ENCODE measurements at places on chromosomes 7 and 10. TPM values are rescaled to one million over a fixed set of nuclear protein-coding genes. Genes with fewer than 3 reads are reported as not detected.

Gene TSPAN12
- polyA plus RNA-seq = 4.2 TPM

Gene ZNF488
- polyA plus RNA-seq = 0.42 TPM

Gene AFAP1L2
- 19.5 TPM for polyA plus RNA-seq

Gene SAP25
- 4.0 TPM for polyA plus RNA-seq

Gene RTKN2
- 0.52 TPM for polyA plus RNA-seq

Gene PIK3AP1
- 2.5 TPM for polyA plus RNA-seq

Gene MSMB
- not detected for polyA plus RNA-seq

Gene NPY4R
- not detected for polyA plus RNA-seq

Gene TMEM140
- polyA plus RNA-seq = 13.0 TPM

Gene PKD2L1
- 2.5 TPM for polyA plus RNA-seq

Gene KIAA1549
- polyA plus RNA-seq = 2.5 TPM

Gene HHEX
- 6.7 TPM for polyA plus RNA-seq

Gene SPDYE16
- 0.15 TPM for polyA plus RNA-seq

Gene ASB13
- 15.0 TPM for polyA plus RNA-seq

Gene NYAP1
- 0.28 TPM for polyA plus RNA-seq

Gene STAMBPL1
- 7.9 TPM for polyA plus RNA-seq

Gene KIF11
- polyA plus RNA-seq = 0.85 TPM

Gene BAIAP2L1
- 7.1 TPM for polyA plus RNA-seq

Gene CALCR
- polyA plus RNA-seq = 0.25 TPM

Gene ZNF239
- polyA plus RNA-seq = 6.7 TPM

Gene ZNF248
- polyA plus RNA-seq = 9.1 TPM

Gene EBLN1
- polyA plus RNA-seq = not detected

Gene CLCN1
- not detected for polyA plus RNA-seq

Gene ADCY1
- polyA plus RNA-seq = 0.84 TPM

Gene TECPR1
- 8.6 TPM for polyA plus RNA-seq

Gene TMEM270
- polyA plus RNA-seq = not detected

Gene ELAPOR2
- polyA plus RNA-seq = 11.3 TPM

Gene CALML5
- not detected for polyA plus RNA-seq

Gene CAMK2B
- 0.22 TPM for polyA plus RNA-seq

Gene PDE6C
- not detected for polyA plus RNA-seq

Gene CFAP69
- 6.3 TPM for polyA plus RNA-seq

Gene CYP2C18
- not detected for polyA plus RNA-seq

Data from ovary (tissue), 10 donors.